ENCODE measurements at places on chromosomes 7 and 10.

DNA sequence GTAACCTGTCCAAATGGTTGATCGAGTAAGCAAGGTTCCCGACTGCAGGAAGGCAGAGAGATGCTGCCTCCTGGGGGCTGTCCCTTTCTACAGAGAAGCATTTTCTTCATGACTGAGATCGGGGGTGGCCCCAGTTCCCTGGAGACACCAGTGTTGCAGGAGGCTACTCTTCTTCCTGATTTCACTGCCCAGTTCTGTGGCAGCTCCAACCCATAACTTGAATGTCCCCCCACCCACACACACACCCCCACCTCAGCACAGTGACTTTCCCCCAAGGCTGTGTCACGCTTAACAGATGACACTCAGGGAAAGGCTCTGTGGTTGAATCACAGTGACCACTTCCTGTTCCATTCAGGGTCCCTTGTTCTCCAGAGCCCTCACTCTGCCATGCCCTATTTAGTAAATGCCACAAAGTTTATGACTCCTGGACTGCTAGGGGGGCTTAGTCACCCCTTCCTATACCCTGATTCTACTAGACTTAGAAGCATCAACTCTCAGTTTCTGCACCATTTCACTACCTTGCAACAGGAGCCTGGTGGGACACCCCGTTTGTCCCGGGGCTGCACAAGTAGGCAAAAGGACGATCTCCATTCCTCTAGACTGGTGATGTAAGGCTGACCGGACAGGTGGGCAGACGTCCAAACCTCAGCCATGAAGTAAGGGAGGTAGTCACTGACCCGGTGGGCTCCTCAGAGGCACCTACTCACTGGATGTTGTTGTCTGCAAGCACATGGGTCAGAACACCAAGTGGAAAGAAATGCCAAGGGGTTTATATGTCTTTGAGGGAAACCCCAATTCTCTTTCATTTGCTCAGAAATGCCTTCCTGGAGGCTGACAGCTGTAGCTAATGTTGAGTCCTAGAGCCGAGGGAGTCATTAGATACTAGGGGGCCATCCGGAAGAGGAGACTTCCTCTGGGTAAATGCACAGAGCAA, 31.3 kb upstream of the SMC3 start:
- DNase-seq, result no peak

GRCh38 chr10:32341596-32341995, 5.4 kb downstream of the EPC1 start:
- no peak for DNase-seq

DNA sequence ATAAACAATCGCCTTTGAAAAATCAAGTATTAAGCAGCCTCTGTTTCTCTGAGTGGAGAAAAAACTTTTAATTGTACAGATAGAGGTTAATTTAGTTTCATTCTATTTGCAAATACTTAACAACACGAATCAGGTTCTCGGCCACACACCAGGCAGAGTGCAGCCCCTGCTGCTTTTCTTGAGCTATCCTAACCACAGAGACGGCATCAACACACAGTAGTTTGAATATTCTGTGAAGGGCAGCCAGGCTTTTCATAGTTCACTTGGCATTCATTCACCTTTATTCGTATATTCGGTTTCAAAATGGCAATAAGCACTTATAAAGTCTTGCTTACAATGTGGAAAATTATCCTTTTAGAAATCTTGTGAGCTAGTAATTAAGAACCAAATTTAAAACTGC, 5.7 kb downstream of the ADARB2 start:
- no peak for DNase-seq

DNA sequence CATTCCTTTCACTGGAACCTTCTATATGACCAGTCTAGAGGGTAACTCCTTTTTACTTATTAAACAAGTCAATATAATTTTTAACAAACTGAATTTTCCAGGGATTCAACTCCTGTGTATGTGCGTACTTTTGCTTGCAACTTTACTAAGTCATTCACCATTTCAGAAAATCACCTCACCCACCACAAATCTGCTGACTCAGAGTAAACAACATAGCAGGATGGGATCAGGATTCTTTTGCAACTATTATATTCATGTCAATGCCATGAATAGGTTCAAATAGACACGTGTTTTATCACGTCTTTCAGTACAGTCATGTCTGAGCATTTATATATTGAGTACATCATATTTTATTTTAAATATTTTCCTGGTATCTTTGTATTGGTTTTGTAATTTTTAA, 14.5 kb downstream of the CTTNBP2 start:
- DNase-seq, result no peak

- no peak for DNase-seq
Measured at GRCh38 chr10:132418527-132419416, 21.8 kb downstream of the PWWP2B start.

DNA sequence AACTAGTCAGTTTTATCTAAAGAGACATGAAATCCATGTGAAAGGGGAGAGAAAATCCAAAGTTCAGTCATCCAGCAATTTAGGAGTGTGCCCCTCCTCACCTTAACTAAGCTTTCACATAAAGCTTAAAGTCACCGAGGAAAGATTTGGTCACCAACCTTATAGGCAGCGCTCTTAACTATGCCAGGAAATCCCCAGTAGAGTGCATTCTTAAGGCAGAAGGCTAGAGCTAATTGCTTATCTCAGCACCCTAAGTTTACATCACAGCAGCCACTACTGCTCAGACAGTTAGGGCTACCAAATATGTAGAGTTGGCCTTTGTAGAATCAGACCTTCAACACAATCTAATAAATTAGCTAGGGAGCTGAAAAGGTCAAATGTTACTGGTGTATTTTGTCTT, 47.9 kb downstream of the MTPN start:
- no peak for DNase-seq

DNA sequence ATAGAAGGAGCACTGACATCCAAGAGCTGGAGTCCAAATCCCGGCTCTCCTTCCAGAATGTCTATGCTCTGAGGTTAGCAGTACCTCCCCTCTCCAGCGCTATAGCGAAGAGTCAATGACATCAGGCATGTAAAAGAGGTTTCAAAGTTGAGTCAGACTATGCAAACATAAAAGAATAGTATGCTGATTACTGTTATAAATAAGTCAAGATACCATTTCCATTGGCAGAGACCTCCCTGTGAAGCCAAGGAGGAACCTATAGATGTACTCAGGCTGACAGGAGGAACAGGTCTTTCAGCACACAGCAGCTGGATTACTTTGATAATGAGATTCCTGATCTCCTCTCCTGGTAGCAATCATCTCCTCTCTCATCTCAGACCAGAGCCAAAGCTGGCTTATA, 103.9 kb upstream of the EFCAB10 start:
- DNase-seq, result no peak

- DNase-seq, result no peak
Measured at GRCh38 chr7:97298561-97298960, 181.1 kb downstream of the SDHAF3 start.

DNA sequence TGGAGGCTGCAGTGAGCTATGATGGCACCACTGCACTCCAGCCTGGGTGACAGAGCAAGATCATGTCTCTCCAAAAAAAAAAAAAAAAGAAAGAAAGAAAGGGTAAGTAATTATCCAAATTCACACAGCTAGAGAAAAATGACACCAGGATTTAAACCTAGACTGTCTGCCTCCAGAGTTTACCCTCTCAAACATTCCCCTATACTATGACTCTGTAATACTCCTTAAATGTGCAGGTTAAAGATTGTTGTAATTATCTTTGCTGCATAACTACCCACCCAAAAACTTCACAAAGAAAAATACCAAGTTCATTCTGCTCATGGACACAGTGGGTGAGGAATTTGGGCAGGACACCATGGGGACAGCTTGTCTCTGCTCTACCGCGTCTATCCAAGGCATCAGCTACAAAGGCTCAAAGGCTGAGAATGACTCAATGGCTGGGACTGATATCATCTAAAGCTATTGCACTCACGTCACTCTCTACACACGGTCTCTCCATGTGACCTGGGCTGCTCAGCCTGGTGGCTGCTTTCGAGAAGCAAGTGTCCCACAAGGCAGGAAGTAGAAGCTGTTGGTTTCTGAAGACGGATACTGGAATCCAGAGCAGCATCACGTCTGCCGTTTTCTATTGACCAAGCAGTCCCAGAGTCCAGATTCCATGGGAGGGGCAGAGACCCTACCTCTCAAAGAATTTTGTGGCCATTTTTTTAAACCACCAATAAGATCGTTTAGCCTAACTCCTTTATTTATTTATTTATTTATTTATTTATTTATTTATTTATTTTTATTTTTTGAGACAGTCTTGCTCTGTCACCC, 185.7 kb upstream of the AUTS2 start:
- DNase-seq, result no peak

- no peak for DNase-seq
Measured at GRCh38 chr10:31930023-31930751, 1.6 kb upstream of the ARHGAP12 start.

Data from neural crest cell (in vitro differentiated cells).